PC-3 (cell line): ENCODE measurements at places on chromosomes 6 and 20. TPM values are rescaled to one million over a fixed set of nuclear protein-coding genes. Genes with fewer than 3 reads are reported as not detected.

GRCh38 chr20:47272893-47273590, 83.5 kb downstream of the ZMYND8 start:
- no peak overlapping the region for H3K4me3 ChIP-seq
- H3K4me1 ChIP-seq, result peaks cover 30% of the 10 kb centered on the region
- DNase-seq, result peak; percentile 92
- no peaks in the 10 kb centered on the region for H3K27me3 ChIP-seq
- peaks cover 16% of the 10 kb centered on the region; the same call in 1 of the 2 replicates for H3K36me3 ChIP-seq
- no peak overlapping the region for H3K27ac ChIP-seq

- no peak overlapping the region for H3K27ac ChIP-seq
- no peaks in the 10 kb centered on the region for H3K27me3 ChIP-seq
- H3K36me3 ChIP-seq, result peaks cover 4% of the 10 kb centered on the region; the same call in 1 of the 2 replicates
- 0 out of 2 replicates have a peak, but pooled peaks cover 6% of the 10 kb centered on the region for H3K4me1 ChIP-seq
These were observed 5.0 kb downstream of the HLA-A start for GRCh38 chr6:29947077-29947980.

SYCP2 gene
- 0.86 and 1.8 TPM in 2 replicates for total RNA-seq

DNA sequence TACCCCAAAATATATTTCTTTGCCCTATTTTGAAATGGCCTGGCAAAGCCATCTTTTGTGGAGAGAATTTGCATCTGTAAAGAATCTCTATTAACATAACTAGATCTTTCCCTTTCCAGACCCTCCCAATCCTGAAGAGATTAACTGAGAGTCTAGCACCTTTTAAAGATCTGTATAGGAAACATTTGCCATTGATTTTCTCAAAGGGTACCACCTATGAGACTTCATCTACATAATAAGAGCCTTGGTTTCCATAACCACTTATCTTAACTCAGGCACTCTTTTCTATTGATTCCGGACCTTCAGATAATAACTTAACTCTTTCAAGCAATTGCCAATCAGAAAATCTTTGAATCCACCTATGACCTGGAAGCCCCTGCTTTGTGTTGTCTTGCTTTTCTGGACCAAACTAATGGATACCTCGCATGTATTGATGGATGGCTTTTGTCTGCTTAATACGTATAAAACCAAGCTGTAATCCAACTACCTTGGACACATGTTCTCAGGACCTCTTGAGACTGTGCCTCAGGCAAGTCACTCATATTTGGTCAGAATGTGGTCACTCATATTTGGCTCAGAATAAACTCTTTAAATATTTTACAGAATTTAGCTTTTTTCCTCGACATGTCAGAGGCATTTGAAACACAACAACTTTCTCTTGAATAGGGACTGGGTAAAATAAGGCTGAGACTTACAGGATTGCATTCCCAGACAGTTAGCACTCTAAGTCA, 31.4 kb downstream of the SLC22A2 start:
- H3K4me1 ChIP-seq, result no peaks in the 10 kb centered on the region
- no peaks in the 10 kb centered on the region for H3K27me3 ChIP-seq
- no peak overlapping the region for H3K4me3 ChIP-seq
- no peak overlapping the region for H3K27ac ChIP-seq
- no peaks in the 10 kb centered on the region for H3K36me3 ChIP-seq

DNA sequence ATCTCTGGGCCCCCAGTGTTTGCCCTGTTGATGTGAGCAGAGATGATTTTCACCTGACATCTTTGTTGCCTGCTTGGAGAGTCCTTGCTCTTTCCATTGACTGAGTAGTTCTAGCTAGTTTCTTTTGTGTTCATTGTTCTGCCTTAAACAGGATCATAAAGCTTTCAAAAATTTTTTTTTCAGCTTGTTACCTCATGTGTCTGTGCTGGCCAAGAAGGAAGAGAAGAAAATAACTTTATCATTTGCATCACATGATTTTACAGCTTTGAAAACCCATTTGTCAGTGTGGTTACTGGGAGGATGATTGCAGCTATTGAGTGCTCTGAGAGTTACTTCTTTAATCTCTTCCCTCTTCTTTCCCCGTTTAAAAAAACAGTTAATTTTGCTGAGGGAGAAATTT, 16.0 kb downstream of the FOXO3 start:
- H3K4me3 ChIP-seq, result no peak overlapping the region
- no peaks in the 10 kb centered on the region for H3K27me3 ChIP-seq
- DNase-seq, result no peak

ARFGEF2 gene
- total RNA-seq, result 33.5 and 35.9 TPM in 2 replicates

GRCh38 chr6:138196122-138196738, 22.1 kb downstream of the PBOV1 start:
- no peaks in the 10 kb centered on the region for H3K27me3 ChIP-seq
- no peaks in the 10 kb centered on the region for H3K4me1 ChIP-seq
- H3K27ac ChIP-seq, result no peak overlapping the region
- no peak for DNase-seq
- H3K4me3 ChIP-seq, result no peak overlapping the region
- H3K36me3 ChIP-seq, result no peaks in the 10 kb centered on the region

DLK2 gene
- 1.4 and 4.4 TPM in 2 replicates for total RNA-seq

- no peak within 1 kb of the TSS for H3K4me3 ChIP-seq
- H3K27ac ChIP-seq, result no peak within 1 kb of the TSS
- H3K4me1 ChIP-seq, result no peaks in the 10 kb centered on the region
- peaks cover 36% of the 10 kb centered on the region for H3K27me3 ChIP-seq
- H3K36me3 ChIP-seq, result no peaks in the 10 kb centered on the region
These were observed at the start of gene HLA-DPB1 for GRCh38 chr6:33075568-33076405. Gene HLA-DPB1 (plus strand): TSS chr6:33075990. CDS start chr6:33076042, 52 bp downstream.
